Airway epithelial cell (primary cell): ENCODE measurements at places on chromosomes 1 and 21. TPM values are rescaled to one million over a fixed set of nuclear protein-coding genes. Genes with fewer than 3 reads are reported as not detected.

LRRC8B gene
- total RNA-seq: 9.1 and 14.5 TPM in 2 replicates

SLC25A34 gene
- 0.05 and 0.14 TPM in 2 replicates for total RNA-seq

SMYD2 gene
- 38.0 and 59.9 TPM in 2 replicates for total RNA-seq

NIT1 gene
- 32.2 and 35.6 TPM in 2 replicates for total RNA-seq

HES2 gene
- 173 and 201 TPM in 2 replicates for total RNA-seq

FCRL2 gene
- not detected in 2 replicates for total RNA-seq

RAD54L gene
- total RNA-seq: 9.7 and 33.1 TPM in 2 replicates
